T47D (cell line): ENCODE measurements at places on chromosomes 12 and 14.

GRCh38 chr12:23533265-23533664 lies 416.2 kb downstream of the SOX5 start:
- no peak for DNase-seq

- no peak for DNase-seq
Measured at GRCh38 chr14:67487937-67488893, at the start of gene TMEM229B. Gene TMEM229B, minus strand, starts transcription at chr14:67488721. Its CDS starts 14,798 bp downstream, at chr14:67473923.

- DNase-seq: no peak
Measured at GRCh38 chr12:27467641-27468040, 21.1 kb downstream of the SMCO2 start.

GRCh38 chr12:64332938-64333337 lies 57.6 kb downstream of the C12orf56 start:
- no peak for DNase-seq

DNA sequence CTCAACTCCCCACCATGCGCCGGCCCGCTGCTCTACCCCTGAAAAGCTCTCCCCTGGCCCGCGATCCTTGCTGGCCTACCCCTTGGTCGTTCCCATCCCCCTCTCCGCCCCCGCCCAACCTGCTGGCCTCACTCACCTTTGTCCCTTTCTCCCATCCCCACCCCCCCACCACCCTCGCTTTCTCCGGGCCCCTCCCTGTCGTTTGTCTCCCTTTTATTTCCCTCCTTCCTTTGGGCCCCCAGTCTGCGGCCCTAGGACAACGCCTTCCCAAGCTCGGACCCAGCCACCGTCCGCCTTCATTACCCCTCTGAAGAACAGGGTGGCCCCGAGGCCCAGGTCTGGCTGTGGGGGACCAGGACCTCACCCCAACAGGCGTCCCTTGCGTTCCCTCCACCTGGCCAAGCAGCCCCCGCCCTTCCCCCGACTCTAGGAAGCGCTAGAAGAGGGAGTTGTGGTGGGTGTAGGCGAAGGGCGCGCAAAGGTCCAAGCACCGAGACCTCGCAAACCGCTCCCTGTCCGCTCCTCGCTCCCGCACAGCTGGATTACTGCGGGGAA lies 6.9 kb upstream of the SLC7A7 start:
- DNase-seq: no peak

DNA sequence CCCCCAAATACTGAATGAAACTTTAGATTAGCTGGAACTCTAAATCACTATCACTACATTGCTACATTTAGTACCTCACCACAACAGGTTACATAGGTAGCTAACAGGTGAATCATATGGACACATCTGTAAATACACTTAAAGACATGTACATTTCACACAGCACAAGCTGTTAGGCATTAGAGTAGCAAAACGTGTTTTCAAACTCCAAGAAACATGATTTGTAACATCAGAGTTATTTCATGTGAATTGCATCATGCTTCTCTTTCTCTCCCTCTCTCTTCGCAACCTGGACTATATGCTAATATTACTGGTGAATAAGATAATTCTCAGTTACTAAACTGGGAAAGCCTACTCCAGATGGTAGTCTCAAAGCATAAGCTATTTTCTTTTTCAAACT lies 4.3 kb downstream of the SEL1L start:
- no peak for DNase-seq

DNA sequence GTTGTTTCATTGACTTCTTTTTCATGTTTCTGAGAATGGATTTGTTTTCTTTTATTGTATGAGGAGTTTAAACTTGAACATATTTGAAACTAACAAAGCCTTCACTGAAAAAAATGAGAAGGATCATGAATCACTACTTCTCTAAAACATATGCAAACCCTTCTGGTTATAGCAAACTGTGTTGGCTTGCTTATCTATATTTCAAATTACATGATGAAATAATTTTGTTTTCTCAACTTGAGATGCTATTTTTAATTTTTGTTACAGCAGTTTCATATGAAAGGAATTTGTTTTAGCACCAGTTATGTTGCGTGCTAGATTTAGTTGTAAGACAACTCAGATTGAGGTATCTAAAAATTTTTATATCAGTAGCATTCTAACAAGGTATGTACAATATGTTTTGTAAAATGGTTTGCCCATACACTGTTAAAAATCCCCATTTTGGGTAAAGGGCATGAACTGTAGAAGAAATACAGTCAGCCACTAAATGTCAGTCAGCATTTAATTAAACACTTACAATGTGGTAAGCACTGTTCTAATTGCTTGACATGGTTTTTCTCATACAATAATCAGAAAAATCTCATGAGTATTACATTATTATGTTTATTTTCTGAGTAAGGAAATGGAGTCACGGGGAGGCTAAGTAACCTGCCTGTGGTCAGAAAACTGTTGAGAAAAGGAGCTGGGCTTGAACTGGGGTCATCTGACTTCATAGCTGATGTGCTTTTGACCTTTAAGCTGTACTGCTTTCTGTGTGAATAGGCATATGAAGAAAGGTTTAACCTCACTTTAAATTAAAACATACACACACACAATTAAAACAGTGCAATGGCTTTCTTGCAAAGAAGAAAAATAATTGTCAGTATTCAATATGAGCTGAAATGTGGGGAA lies 105.7 kb downstream of the PLEKHA5 start:
- DNase-seq: no peak

GRCh38 chr14:101248840-101249675 lies 312.2 kb upstream of the DIO3 start:
- no peak for DNase-seq

GRCh38 chr12:32558903-32559302 lies 120.2 kb upstream of the DNM1L start:
- no peak for DNase-seq

DNA sequence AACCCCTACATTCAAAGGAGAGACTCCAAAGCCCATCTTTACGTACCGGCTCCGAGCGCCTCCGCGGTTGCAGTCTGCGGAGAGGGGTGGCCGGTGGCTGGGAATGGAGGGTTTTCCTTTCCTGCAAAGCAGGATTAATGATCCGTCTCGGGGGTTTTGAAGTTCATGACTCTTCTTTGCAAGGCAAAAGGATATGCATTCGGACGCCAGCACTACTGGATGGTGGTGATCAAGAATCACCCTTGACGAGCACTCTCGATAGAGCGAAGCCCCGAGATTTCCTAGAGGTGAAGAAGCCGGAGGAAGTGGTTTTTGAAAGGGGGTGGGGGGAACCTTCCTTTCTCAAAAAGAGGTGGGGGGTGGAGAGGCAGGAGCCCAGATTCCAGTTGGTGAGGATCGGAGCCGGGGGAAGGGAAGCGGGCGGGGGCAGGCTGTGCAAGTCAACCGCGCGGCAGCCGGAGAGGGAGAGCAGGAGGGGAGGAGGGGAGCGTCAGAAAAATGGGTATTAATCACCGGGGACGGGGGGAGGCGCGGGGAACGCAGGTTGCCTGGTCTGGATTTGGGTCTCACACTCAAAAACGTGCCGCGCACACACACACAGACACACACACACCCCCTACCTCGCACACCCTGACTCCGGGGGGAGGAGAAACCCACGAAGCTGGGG lies at the start of gene GRIN2B:
TSS of gene GRIN2B (minus strand) at position 307 of the 667 bp plus-strand sequence. CDS start 115,394 bp downstream, outside the sequence.
- no peak for DNase-seq

DNA sequence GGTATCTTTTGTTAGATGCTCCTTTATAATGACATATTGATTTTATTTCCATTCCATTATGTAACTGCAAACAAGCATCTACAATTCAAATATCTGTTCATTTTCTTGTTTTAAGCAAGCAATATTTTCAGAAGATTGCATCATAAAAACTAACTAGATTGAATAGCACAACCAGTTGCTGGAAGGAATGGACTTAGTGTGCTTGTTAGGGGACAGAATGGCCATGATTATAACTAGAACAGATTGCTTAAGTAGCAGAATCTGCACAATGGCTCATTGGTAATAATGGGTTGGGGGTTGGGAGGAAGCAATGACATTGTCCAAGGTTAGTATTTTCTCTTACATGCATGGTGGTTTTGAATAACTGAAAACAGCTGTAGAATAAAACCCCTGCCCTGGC lies 939.5 kb downstream of the SLC16A7 start:
- no peak for DNase-seq

- no peak for DNase-seq
Measured at GRCh38 chr12:6769666-6770065, 2.7 kb upstream of the LAG3 start.

GRCh38 chr12:45878630-45879255 lies 111.6 kb downstream of the SCAF11 start:
- DNase-seq: peak; percentile 79

- DNase-seq: no peak
Measured at GRCh38 chr12:22310275-22310674, 24.2 kb downstream of the ST8SIA1 start.

GRCh38 chr12:54389607-54390175 lies 5.2 kb upstream of the ZNF385A start:
- DNase-seq: no peak

GRCh38 chr12:54134850-54135249 lies 53.9 kb downstream of the SMUG1 start:
- no peak for DNase-seq

GRCh38 chr12:2190896-2191533 lies 138.2 kb downstream of the CACNA1C start:
- no peak for DNase-seq

GRCh38 chr12:8080120-8080519 lies 2.0 kb upstream of the NECAP1 start:
- DNase-seq: no peak

DNA sequence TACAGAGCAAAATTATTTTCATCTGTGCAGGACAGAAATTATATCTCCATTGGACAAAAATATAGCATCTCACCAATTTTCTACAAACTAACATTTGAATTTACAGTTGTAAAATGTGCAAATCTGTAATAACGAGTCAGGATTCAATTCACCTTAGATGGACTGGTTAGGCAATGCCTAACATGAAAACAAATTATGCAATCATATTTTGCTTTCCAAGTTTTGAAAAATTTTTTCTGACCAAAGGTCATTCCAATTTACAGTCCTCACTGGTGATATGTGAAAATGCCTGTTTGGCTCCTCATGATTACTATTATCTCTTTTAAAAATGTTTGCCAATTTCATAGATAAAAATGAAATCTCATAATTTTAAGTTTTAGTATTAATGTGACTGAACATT lies 6.5 kb upstream of the CPM start:
- no peak for DNase-seq

DNA sequence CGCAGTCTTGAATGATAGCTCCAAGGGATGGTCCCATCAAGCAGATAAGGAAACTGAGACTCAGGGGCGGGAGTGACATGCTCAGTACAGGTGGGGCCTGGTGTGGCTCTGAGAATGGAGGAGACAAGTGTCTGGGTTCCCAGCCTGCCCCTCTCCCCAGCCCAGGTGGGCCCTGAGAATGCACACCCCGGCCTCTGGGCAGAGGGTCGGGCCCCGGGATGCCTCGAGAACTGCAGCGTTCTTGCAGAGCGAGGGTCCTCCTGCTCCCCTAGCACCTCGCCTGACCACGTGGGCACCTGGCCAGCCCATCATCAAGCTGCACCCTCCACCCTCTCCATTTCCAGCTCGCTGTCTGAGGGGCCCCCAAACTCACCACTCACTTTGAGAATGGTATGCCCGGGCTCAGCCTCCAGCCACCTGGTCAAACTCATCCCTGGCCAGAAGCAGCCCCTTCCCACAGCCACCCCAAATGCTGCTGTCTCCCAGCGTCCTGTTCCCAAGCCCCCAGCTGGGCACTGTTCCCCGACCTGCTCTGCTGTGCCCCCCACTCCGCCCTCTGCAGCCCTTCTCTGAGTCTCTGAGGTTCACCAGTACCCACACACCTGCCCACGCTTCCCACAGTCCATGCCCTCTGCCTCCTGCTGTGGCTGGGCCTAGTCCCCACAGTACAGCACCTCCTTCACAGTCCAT lies 44.3 kb downstream of the CYP46A1 start:
- DNase-seq: no peak

DNA sequence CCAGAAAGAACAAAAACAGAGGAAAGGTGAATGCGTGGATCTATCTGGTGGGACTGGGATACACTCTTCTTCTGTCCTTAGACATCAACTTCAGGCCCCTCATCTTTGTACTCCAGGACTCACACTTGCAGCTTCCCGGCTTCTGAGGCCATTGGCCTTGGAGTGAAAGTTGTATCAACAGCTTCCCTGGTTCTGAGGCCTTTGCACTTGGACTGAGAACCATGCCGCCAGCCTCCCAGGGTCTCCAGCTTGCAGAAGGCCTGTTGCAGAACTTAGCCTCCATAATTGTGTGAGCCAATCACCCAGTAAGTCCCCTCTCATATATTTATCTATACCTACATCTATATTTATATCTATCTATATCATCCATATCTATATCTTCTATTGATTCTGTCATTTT lies 218.4 kb downstream of the SOX5 start:
- DNase-seq: no peak

- DNase-seq: no peak
Measured at GRCh38 chr12:29612912-29613311, 115.4 kb upstream of the OVCH1 start.

GRCh38 chr12:116820064-116820656 lies 61.1 kb downstream of the HRK start:
- no peak for DNase-seq

DNA sequence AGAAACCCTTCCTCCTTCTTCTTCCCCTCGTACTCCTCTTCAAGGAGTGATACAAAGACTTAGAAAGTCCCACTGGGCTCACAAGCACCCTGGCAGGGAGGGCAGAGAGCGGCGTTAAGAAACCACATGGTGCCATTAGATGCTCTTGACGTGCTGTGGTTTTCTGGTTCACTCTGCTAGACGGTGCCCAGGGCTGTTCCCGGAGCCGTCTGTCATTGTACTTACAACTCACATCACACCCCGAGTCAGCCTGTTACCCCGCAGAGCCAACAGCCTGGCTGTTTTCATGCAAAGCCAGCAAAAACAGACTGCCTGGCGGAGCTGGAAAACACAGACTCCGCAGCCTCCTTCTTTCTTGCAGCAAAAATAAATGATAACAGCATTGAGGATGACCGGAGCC lies 232.6 kb upstream of the TBX3 start:
- DNase-seq: no peak

- DNase-seq: no peak
Measured at GRCh38 chr14:80628547-80628946, 313.0 kb downstream of the CEP128 start.

- no peak for DNase-seq
Measured at GRCh38 chr12:26822026-26822425, 11.0 kb downstream of the ITPR2 start.

- no peak for DNase-seq
Measured at GRCh38 chr12:54028314-54029201, at the start of gene HOXC6. Gene HOXC6, plus strand, starts transcription at chr12:54028440. Its CDS starts 82 bp downstream, at chr12:54028522.

DNA sequence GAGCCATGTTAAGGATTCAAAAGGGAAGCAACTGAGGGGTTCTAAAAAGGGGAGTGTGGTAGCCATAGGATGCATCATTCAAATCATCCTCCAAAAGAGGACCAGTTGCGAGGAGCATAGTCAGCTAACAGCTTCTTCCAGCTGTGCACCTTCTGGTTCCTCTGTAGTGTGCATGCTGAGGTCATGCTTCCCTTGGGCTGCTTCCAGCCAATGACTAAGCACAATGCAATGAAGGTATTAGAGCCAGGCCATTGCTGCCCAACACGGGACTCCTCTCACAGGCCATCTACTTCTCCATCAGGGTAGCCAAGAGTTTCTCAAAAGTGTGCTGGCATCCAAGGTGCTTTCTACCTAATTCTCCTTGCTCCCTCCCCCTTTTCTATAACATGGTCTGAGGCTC lies 69.2 kb upstream of the ARID2 start:
- peak; percentile 59 for DNase-seq
